Hepatocyte (in vitro differentiated cells): ENCODE measurements at places on chromosomes 3 and 15. TPM values are rescaled to one million over a fixed set of nuclear protein-coding genes. Genes with fewer than 3 reads are reported as not detected.

DNA sequence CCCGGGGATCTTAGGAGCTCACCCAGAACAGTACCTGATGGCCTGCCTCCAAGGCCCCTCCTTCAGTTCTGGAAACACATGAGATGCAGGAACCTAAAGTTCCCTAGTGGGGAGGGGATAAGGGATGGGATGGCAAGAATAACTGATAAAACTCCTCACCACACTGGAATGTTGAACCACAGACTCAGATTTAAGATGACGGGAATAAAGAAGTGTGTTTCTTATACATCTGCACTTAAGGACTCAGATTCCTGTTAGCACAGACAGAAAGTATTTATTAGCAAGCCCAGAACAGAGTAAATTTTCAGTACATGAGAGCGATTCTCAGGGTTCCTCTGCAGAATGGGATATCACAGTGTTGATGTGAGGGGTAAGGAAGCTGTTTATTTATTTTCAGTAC, 245.2 kb downstream of the TLE3 start:
- no peak for DNase-seq
- no peaks in the 10 kb centered on the region for H3K36me3 ChIP-seq
- H3K27me3 ChIP-seq, result no peaks in the 10 kb centered on the region

GPR62 gene
- total RNA-seq, result not detected in 2 replicates

- H3K36me3 ChIP-seq, result no peaks in the 10 kb centered on the region
- H3K27ac ChIP-seq, result no peak overlapping the region
- no peak overlapping the region for H3K4me3 ChIP-seq
- no peaks in the 10 kb centered on the region for H3K4me1 ChIP-seq
- H3K27me3 ChIP-seq, result no peaks in the 10 kb centered on the region
Measured at GRCh38 chr3:118949113-118949760, 85.4 kb downstream of the IGSF11 start.

DNA sequence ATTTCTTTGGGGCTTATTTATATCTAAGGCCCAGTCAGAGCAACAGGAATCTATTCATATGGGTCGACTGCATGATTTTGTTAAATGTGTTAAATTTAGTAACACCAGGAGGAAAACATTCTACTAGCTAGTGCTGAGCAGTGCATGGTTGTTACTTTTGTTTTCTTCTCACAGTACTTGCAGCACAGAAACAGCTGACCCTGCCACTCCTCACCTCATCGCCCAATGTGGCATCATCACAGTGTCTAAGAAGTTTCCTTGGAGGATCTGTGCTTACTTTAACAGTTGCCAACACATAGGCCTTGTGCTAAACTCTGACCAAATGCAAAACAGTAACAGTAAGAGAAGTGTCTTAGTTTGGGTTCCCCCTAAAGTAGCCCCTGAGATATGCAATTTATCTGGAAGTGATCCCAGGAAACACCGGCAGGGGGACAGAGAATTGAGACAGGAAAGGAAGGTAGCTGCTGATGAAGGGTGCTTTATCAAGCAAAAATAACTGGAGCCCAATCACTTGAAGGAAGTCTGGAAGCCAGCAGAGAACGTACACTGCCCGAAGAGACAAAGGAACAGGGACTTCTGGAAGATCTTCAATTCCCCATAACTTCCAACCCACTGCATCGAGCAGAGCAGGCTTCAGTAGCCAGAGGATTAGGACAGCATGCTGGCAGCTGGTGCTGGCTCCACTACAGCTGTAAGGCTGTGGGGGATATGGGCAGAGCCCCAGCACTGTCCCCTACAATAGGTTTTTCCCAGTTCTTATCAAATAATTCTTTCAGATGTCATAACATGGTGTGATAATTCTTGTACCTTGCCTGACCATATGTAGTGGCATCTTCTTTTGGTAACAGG, 36.0 kb upstream of the ULK4 start:
- H3K27ac ChIP-seq, result no peak overlapping the region
- H3K4me3 ChIP-seq, result no peak overlapping the region
- DNase-seq, result no peak

NTRK3 gene
- total RNA-seq, result 3.6 and 4.9 TPM in 2 replicates

DNA sequence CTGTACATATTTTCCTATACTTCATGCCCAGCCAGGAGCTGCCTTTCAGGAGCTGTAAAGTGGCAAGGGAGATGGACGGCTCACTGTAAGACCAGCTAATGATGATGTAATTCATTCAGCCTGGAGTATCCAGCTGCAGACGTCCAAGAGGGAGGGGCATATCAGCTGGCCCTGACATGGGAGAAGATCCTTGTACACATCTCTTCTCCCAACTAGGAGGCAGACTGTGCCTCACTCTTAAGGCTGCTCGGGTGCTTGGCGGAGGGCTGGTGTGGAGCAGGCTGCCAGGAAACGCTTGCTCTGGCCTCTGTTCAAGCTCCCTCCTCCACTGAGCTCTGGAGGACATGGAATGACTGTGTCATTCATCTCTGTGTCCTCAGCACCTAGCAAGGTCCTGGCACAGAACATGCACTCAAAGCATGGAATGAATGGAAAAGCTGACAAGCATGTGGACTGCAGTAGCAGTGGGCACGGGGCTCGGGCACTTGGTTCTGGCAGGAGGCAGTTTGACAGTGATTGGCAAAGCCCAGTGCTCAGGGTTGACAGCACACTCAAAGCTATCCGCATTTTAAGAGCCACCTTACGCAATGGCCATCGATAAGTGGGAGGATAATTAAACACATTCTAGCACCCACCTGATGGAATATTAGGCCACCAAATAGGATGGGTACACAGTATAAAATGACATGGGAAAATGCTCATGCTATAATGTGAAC, 72.4 kb downstream of the TBC1D2B start:
- H3K36me3 ChIP-seq, result no peaks in the 10 kb centered on the region
- H3K27me3 ChIP-seq, result no peaks in the 10 kb centered on the region
- no peak overlapping the region for H3K4me3 ChIP-seq
- peaks cover 5% of the 10 kb centered on the region for H3K4me1 ChIP-seq
- H3K27ac ChIP-seq, result peak overlapping the region; percentile 37

- H3K4me1 ChIP-seq, result peaks cover 24% of the 10 kb centered on the region
- no peaks in the 10 kb centered on the region for H3K36me3 ChIP-seq
- H3K27me3 ChIP-seq, result no peaks in the 10 kb centered on the region
Measured at GRCh38 chr3:25534007-25534406, 105.9 kb downstream of the RARB start.

GRCh38 chr15:40051616-40052415, 12.8 kb upstream of the SRP14 start:
- H3K36me3 ChIP-seq, result no peaks in the 10 kb centered on the region
- peak overlapping the region; percentile 55 for H3K27ac ChIP-seq
- peaks cover 29% of the 10 kb centered on the region for H3K4me1 ChIP-seq
- no peak for DNase-seq

GRCh38 chr3:62445275-62445674, 71.9 kb upstream of the FEZF2 start:
- DNase-seq, result peak; percentile 5
- H3K4me3 ChIP-seq, result no peak overlapping the region
- H3K36me3 ChIP-seq, result no peaks in the 10 kb centered on the region
- peaks cover 3% of the 10 kb centered on the region for H3K27me3 ChIP-seq

DNA sequence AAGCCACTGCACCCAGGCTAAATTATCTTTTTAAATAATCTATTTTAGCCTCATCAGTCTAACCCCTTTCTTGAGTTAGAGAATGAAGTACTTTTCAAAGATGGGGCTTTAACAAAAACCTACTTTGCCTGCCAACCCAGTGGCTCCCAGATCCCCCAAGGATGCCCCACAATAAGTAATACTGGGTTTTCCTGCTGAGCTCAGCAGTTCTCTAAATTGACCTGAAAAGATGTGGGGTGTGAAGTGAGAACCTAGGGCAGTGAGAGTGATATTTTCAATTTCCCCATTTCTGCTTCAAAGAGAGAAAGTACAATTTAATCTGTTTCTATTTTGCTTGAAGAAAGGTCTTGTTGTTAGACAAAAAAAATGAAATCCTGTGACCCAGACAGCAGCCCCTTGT, 318.5 kb upstream of the UMPS start:
- H3K27me3 ChIP-seq, result no peaks in the 10 kb centered on the region
- H3K4me1 ChIP-seq, result peaks cover 7% of the 10 kb centered on the region
- H3K4me3 ChIP-seq, result no peak overlapping the region
- H3K27ac ChIP-seq, result no peak overlapping the region
- H3K36me3 ChIP-seq, result no peaks in the 10 kb centered on the region

DNA sequence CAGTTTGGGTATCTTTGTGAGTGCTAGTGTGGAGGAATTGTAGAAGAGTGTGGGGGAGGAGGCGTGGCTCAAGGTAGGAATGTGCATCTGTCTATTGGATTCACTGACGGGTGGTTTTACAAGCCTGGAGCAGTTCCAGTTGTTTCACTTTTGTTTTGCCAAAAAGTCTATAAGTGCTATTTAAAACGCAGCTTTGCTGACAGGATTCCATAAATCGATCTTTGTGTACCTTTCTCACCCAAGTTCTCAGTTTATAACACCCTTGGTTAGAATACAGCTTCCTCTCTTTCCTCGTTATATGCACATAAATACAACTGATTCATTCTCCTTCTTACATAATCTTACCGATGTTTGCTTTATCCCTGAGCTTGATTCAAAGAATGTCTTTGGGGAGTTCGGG, 123.2 kb upstream of the UBE2E2 start:
- H3K36me3 ChIP-seq, result no peaks in the 10 kb centered on the region
- H3K27ac ChIP-seq, result no peak overlapping the region
- H3K27me3 ChIP-seq, result no peaks in the 10 kb centered on the region
- H3K4me3 ChIP-seq, result no peak overlapping the region

GRCh38 chr3:126655887-126656286, 963 bp upstream of the TXNRD3 start:
- H3K4me1 ChIP-seq, result no peaks in the 10 kb centered on the region
- no peak for DNase-seq
- no peaks in the 10 kb centered on the region for H3K36me3 ChIP-seq
- H3K4me3 ChIP-seq, result no peak overlapping the region

GRCh38 chr15:39584266-39584659, 3.4 kb downstream of the THBS1 start:
- no peaks in the 10 kb centered on the region for H3K36me3 ChIP-seq
- no peak overlapping the region for H3K4me3 ChIP-seq
- H3K4me1 ChIP-seq, result peaks cover 9% of the 10 kb centered on the region
- no peaks in the 10 kb centered on the region for H3K27me3 ChIP-seq
- no peak for DNase-seq
- H3K27ac ChIP-seq, result no peak overlapping the region

DNA sequence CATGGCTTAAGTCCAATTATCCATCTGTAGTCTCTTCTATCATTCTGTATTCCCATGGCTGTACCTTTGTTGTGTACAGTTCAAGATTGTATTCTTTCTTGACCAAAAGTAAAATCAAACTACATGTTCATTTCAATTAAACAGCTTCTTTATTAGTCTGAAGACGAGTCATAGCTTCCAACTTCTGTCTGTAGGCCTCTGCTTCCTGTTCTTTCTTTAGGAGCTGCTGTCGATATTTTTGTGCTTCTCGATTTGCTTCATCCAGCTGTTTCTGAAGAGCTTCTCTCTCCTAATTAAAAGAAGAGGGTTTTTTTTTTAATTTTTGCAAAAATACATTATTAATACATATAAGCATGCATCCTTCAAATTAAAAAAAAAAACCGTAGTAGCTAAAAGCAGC, 13.0 kb upstream of the HDC start:
- no peaks in the 10 kb centered on the region for H3K36me3 ChIP-seq
- H3K4me1 ChIP-seq, result no peaks in the 10 kb centered on the region
- no peak for DNase-seq

C15orf62 gene
- total RNA-seq, result 0.43 and 2.6 TPM in 2 replicates

DNA sequence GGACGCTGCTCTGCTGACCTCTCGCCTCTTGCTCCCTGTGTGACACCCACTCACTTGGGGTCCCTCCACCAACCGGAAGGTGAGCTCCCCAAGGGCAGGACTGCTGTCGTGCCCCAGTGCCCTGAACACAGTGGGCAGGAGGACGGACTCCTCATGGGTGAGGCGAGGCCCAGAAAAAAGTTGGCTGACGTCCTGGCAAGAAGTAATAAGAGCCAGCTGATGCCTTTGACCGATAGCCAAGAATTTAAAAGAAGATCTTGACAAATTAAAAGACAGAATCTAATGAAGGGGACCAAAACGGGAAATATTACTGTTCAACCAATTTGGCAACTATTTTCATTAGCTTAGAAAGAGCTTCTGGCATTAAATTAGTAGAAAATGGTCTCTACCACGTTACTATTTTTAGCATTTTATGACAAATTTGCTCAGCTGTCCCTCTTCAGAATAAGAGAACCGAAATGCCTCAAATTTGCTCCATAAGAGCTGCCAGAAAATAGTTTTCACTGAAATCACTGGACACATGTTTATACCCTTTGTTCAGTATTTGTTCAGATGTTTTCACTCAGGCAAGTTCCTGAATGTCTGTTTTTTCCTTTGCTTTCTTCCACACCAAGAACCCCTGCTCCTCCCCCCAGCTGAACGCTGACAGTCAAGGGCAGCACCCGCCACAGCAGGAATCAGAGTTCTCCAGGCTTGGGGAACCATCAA, 60.5 kb downstream of the XXYLT1 start:
- no peaks in the 10 kb centered on the region for H3K27me3 ChIP-seq
- no peaks in the 10 kb centered on the region for H3K36me3 ChIP-seq
- peak overlapping the region; percentile 95 for H3K27ac ChIP-seq
- no peak overlapping the region for H3K4me3 ChIP-seq

- H3K4me1 ChIP-seq, result no peaks in the 10 kb centered on the region
- no peaks in the 10 kb centered on the region for H3K36me3 ChIP-seq
- no peaks in the 10 kb centered on the region for H3K27me3 ChIP-seq
Measured at GRCh38 chr15:74451861-74452835, 8.8 kb downstream of the UBL7 start.

DNA sequence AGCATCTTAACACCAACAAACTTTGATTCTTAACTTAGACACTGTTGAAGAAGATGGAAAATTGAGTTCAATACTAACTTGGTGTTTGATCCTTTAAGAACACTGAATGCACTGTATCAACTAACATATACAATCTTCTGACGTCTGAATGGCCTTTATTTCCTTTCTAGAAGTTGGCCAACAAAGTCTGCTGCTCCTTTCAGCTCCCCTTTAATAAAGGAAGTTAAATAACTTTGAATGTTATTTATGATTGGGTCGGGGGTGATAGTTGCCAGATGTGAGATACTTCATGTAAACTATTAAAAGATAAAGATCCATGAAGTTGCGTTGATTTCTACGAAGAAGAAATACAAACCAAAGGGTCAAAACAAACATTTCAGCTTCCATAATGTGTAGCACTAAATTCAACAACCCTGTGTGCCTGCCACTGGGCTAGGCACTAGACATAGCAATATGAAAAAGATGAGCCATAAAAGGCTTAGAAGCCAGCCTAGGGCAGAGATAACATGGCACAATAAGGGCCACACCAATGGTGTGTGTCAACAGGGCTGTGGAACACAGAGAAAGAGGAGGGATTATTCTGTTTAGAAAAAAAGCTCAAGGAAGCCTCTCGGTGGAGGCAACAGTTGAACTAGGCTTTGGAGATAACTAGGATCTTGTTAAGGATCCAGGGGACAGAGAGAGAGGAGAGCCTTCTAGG, 337.8 kb downstream of the MECOM start:
- no peak for DNase-seq
- no peaks in the 10 kb centered on the region for H3K27me3 ChIP-seq
- H3K4me3 ChIP-seq, result no peak overlapping the region

- H3K4me1 ChIP-seq, result no peaks in the 10 kb centered on the region
- H3K4me3 ChIP-seq, result no peak overlapping the region
- no peak for DNase-seq
- H3K27ac ChIP-seq, result no peak overlapping the region
- H3K36me3 ChIP-seq, result no peaks in the 10 kb centered on the region
- H3K27me3 ChIP-seq, result no peaks in the 10 kb centered on the region
Measured at GRCh38 chr3:88618021-88618645, 468.4 kb downstream of the C3orf38 start.
